Neural progenitor cell (in vitro differentiated cells): ENCODE measurements at places on chromosomes 1 and 21. TPM values are rescaled to one million over a fixed set of nuclear protein-coding genes. Genes with fewer than 3 reads are reported as not detected.

Gene OR2W3
- total RNA-seq: not detected in 2 replicates

Gene NTMT2
- not detected in 2 replicates for total RNA-seq

Gene NCF2
- not detected in 2 replicates for total RNA-seq

DNA sequence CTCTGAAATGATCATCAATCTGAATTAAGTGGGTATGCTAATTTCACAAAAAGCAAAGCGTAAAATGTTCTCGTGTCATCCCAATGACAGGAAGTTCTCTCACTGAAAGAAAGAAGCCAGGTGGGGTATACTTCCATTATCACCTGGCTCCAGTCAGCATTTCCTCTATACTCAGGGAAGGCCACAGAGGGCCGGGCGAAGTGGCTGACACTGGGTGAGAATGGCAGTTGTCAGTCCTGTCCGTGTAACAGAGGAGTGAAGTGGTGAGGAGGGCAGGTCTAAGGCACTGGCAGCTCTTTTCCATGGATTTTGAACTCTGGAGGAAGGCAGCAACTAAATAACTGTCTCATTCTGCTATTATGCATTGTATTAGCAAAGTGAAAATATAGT is 60.4 kb downstream of the CAPN2 start:
- no peaks in the 10 kb centered on the region for H3K27me3 ChIP-seq
- no peak overlapping the region for H3K4me3 ChIP-seq
- H3K4me1 ChIP-seq: peaks cover 13% of the 10 kb centered on the region
- no peak for DNase-seq

- no peaks in the 10 kb centered on the region for H3K27me3 ChIP-seq
- H3K4me1 ChIP-seq: no peaks in the 10 kb centered on the region
- DNase-seq: no peak
- no peak overlapping the region for H3K27ac ChIP-seq
- H3K4me3 ChIP-seq: no peak overlapping the region
These were observed 7.7 kb upstream of the CLCA1 start for GRCh38 chr1:86460998-86461397.

DNA sequence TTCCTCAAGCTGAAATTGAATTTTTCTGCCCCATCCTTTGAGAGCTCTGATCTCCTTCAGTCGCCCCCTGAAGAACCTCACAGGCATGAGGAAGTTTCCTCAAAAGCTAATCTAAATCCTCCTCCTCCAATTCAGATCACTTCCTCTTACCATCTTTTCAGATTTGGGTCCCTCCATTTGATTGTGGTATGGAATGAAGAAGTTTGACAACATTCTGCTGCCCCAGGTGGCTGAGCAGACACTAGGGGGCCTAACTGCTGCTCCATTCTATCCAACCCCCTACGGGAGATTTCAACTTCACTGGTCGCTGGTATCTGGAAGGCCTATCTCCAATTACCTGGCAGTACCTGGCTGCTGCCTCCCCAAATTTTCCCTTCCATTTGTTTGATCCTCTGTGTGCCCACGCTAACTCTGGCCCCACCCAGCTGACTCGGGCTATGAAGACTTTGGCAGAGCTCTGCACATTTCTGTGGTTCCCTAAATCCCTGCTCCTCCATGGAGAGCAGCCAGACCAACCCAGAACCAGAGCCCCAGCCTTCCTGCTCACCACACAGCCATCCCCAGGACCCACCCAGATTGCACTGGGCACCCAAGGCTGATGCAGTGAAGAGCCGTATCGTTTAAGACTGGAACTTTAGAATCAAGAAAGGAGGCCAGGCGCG is 7.8 kb downstream of the IRF6 start:
- no peak overlapping the region for H3K27ac ChIP-seq
- H3K36me3 ChIP-seq: no peaks in the 10 kb centered on the region
- H3K4me3 ChIP-seq: no peak overlapping the region
- peaks cover 9% of the 10 kb centered on the region for H3K27me3 ChIP-seq

DNA sequence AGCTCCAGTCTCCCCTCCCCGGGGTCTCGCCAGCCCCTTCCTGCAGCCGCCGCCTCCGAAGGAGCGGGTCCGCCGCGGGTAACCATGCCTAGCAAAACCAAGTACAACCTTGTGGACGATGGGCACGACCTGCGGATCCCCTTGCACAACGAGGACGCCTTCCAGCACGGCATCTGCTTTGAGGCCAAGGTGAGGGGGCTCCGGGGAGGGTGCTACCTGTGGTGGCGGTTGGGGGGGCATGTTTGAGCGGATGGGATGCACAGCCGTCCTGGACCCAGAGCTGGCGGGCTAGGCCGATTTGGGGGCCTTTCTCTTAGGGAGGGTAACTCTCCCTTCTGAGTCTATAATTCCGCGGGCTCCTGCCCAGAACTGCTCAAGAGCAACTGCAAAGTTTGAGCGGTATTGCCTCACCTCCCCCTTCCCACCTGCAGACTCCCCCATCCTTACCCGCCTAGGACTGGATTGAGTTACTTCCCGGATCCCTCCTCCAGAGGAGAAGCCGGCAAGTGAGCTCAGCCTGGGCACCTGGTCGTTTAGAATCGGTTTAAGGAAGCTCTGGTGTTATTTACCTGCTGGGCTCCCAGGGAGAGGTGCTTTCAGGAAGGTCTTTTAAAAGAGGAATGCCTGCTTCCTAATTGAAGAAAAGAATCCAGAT is 730 bp downstream of the NOS1AP start:
- no peaks in the 10 kb centered on the region for H3K36me3 ChIP-seq
- DNase-seq: peak; percentile 50
- H3K4me1 ChIP-seq: peaks cover 29% of the 10 kb centered on the region
- H3K4me3 ChIP-seq: peak overlapping the region; percentile 66

DNA sequence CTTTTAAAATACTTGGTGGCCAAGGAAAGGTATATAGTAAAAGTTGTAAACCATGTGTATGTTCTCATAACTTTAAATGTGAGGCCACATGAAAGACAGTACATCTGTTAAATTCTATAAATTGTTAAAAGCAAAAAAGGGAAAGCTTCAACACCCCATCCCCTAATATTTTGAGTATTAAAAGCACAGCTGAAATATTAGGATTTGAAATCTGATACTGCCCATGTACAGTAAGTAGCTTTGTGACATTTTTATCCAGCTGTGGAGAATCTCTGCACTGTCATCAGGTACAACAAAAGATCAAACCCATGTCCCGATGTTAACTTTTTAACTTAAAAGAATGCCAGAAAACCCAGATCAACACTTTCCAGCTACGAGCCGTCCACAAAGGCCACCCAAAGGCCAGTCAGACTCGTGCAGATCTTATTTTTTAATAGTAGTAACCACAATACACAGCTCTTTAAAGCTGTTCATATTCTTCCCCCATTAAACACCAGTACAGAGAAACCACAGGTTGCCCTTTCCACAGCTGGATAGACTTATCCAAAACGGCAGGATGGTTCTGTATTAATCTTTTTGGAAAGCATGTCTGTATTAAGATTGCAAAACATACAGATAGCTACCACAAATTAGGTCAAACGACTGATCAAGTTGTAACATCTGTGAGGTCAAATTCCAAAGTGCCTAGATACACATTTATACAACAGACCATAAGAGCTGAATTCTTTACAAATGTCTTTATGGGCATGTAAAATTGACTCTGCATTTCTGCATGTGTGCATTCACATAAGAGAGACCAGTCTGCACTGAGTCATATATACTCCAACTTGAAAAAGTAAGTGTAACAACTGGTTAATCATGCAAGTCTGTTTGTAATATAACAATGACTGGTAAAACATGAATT is 5.2 kb downstream of the IRF2BP2 start:
- DNase-seq: no peak
- H3K4me3 ChIP-seq: peak overlapping the region; percentile 62
- H3K27ac ChIP-seq: no peak overlapping the region
- peaks cover 62% of the 10 kb centered on the region for H3K4me1 ChIP-seq

GRCh38 chr1:221488550-221488949 is 253.3 kb downstream of the DUSP10 start:
- no peak overlapping the region for H3K4me3 ChIP-seq
- H3K36me3 ChIP-seq: no peaks in the 10 kb centered on the region
- H3K27ac ChIP-seq: no peak overlapping the region
- no peaks in the 10 kb centered on the region for H3K27me3 ChIP-seq

- DNase-seq: peak; percentile 41
- H3K27me3 ChIP-seq: no peaks in the 10 kb centered on the region
- H3K27ac ChIP-seq: no peak overlapping the region
These were observed 160.9 kb downstream of the GABPA start for GRCh38 chr21:25895565-25896205.

DNA sequence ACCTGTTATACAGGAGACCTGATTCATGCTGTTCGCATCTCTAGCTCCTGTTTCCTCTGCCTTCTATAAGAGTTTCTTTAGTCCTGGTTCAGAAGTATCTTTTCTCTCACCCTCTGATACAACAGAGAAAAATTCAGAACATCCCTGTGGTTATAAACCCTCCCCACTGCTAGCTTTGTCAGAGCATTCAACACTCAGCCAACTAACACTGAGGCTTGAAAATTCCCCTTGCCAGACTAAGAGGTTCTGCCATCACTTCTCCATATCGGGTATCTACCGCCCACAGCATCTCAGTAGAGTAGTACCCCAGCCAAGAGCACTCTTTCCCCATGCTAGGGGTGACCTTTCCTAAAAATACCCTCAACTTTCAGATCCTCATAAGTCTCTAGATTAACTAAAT is 19.6 kb upstream of the PIK3R3 start:
- H3K4me1 ChIP-seq: no peaks in the 10 kb centered on the region
- no peak for DNase-seq
- H3K27ac ChIP-seq: no peak overlapping the region
- no peaks in the 10 kb centered on the region for H3K36me3 ChIP-seq
- no peak overlapping the region for H3K4me3 ChIP-seq

GRCh38 chr21:40845441-40845995 is 1.4 kb downstream of the DSCAM start:
- H3K4me1 ChIP-seq: peaks cover 11% of the 10 kb centered on the region
- no peak overlapping the region for H3K4me3 ChIP-seq
- no peaks in the 10 kb centered on the region for H3K36me3 ChIP-seq
- H3K27ac ChIP-seq: no peak overlapping the region
- H3K27me3 ChIP-seq: peaks cover 78% of the 10 kb centered on the region
